ENCODE measurements at places on chromosomes 6 and 20. TPM values are rescaled to one million over a fixed set of nuclear protein-coding genes. Genes with fewer than 3 reads are reported as not detected.

The HSPA12B gene
- 6.4 TPM for total RNA-seq

The AGPAT4 gene
- total RNA-seq, result 2.8 TPM

The KCNS1 gene
- total RNA-seq, result 0.46 TPM

The TFEB gene
- 46.7 TPM for total RNA-seq

The TRIM10 gene
- total RNA-seq, result not detected

The OR2J3 gene
- not detected for total RNA-seq

Measured in right cardiac atrium (tissue), 5 donors.